Right ventricle myocardium superior (tissue), 1 donor: ENCODE measurements at places on chromosomes 4 and X. TPM values are rescaled to one million over a fixed set of nuclear protein-coding genes. Genes with fewer than 3 reads are reported as not detected.

The COL25A1 gene
- 0.24 TPM for total RNA-seq

The PSAPL1 gene
- total RNA-seq: not detected

The PNMA3 gene
- total RNA-seq: 2.5 TPM

The NHSL2 gene
- total RNA-seq: 4.7 TPM

The ASB9 gene
- total RNA-seq: 0.70 TPM

The CT45A3 gene
- total RNA-seq: not detected

The APLN gene
- total RNA-seq: 15.4 TPM

The PNMA6A gene
- 3.0 TPM for total RNA-seq

The ZCCHC4 gene
- 9.2 TPM for total RNA-seq

The RBM46 gene
- not detected for total RNA-seq

The BEX2 gene
- 0.75 TPM for total RNA-seq

The MAGEB1 gene
- not detected for total RNA-seq

The MMGT1 gene
- total RNA-seq: 22.1 TPM

The SLC25A14 gene
- 4.6 TPM for total RNA-seq

The TMPRSS11A gene
- not detected for total RNA-seq

The GRPR gene
- 0.13 TPM for total RNA-seq

The LGI2 gene
- total RNA-seq: 2.3 TPM

The GATA1 gene
- 0.13 TPM for total RNA-seq

The PALLD gene
- 979 TPM for total RNA-seq

The GCNA gene
- 2.2 TPM for total RNA-seq

The AMTN gene
- total RNA-seq: not detected

The REELD1 gene
- total RNA-seq: not detected

The NIPAL1 gene
- 0.43 TPM for total RNA-seq

The FRMD7 gene
- total RNA-seq: not detected

The TBL1X gene
- total RNA-seq: 10.1 TPM

The ANOS1 gene
- 4.5 TPM for total RNA-seq

The CXorf49 gene
- total RNA-seq: not detected

The OTC gene
- total RNA-seq: not detected

The ZCCHC18 gene
- total RNA-seq: 0.65 TPM

The CWH43 gene
- not detected for total RNA-seq

The DUSP9 gene
- total RNA-seq: not detected

The MSANTD1 gene
- total RNA-seq: 0.54 TPM

The ARHGAP36 gene
- total RNA-seq: not detected

The RWDD4 gene
- total RNA-seq: 15.1 TPM

The SH2D1A gene
- total RNA-seq: not detected

The NSDHL gene
- total RNA-seq: 19.0 TPM
